ENCODE measurements at places on chromosomes 3 and 15.

DNA sequence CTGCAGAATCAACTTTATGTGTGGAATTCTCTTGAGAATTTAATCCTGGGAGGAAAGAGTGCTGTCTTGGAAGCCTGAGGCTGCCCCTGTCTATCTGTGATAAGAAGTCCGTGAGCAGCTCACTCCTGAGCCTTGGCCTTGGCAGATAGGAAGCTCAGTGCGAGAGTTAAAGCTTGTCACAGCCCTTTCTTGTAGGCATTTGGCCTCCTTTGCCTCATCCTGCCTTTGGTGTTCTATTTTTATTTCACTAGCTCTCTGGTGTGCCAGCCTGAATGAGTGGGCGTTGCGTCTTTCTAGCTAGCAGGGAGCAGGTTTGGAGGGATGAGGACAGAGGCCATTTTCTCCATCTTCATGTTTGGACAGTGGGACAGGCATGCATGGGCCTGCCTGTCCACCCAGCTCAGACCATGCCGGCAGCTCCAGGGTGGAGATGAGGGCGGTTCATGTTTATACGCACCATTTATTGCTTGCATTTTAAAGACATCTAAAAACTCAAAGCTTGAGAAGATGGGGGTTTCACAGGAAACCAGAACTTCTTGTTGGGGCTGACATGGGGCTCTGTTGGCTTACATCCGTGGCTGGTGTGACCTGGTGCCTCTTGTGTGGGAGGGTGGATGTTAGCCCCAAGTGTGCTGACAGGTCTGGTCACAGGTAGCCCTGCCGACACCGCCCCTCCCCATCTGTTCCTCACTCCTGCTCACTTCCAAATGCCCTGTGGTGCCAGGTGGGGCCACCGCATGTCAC lies 29.8 kb downstream of the IRAK2 start:
- DNase-seq: peak; percentile 41

GRCh38 chr3:38890426-38890825 lies 74.4 kb upstream of the SCN10A start:
- no peak for DNase-seq

- no peak for DNase-seq
Measured at GRCh38 chr3:140091143-140091542, 156.2 kb downstream of the CLSTN2 start.

DNA sequence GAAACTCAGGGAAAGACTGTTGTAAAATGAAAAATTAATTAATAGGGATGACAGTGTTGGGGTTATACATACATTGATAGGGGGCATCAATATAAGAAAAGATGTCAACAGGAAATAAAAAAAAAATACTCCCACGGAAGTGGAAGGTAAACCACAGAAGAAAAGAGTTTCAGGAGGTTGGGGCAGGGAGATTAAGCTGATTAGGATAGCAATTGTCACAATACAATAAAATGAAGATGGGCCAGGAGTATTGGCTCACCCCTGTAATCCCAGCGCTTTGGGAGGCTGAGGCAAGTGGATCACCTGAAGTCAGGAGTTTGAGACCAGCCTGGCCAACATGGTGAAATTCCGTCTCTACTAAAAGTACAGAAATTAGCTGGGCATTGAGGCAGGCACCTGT lies 536.1 kb downstream of the AGBL1 start:
- DNase-seq: no peak

DNA sequence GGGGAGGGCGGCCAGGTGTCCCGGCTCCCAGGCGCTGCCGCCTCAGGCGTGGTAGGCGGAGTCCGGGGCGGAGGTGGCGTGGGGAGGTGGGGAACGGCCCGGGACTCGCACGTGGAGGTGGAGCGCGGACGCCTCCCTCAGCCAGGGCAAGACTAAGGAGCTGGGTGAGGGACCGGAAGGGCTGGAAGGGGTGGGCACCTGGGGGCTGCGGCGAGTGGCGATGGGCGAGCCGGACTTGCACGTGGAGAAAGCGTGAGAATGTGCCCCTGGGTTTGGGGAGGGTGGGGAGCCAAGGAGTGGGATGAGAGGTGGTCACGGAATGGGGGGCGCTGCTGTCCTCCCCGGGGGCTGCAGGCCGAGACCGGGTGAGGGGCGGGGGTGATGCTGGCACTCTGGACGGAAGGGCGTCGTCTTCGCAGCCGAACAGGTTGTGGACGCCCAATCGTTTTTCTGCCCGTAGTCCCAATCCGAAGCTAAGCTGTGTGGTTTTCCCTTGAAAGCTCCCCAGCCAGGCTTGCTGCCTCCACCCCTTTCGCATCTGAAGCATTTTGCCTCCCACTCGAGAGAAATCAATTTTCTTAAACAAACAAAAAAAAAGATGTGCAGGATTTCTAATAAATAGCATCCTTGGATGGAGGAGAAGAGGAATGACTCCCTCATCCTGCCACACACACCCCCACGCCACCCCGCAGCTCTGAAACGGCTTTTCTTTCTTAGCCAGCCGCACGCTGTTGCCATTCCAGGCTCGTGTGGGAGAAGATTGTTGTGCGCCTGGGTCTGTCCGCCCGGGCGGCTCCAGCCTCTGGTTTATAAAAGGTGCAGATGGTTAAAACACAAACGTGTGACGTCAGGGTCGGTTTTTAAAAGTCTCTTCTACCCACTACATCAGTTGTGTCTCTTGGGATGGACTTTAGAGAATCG lies 62.5 kb upstream of the ANKRD28 start:
- no peak for DNase-seq

GRCh38 chr15:59543721-59544547 lies 67.6 kb upstream of the GCNT3 start:
- DNase-seq: no peak

GRCh38 chr3:32956750-32957570 lies 5.5 kb downstream of the CCR4 start:
- no peak for DNase-seq

All from T-helper 9 cell (primary cell).